Cerebellum (tissue), 4 donors: ENCODE measurements at places on chromosomes 12 and 14. TPM values are rescaled to one million over a fixed set of nuclear protein-coding genes. Genes with fewer than 3 reads are reported as not detected.

LTBP2 gene
- total RNA-seq = 0.91 TPM

LRTM2 gene
- 3.5 TPM for total RNA-seq

DNA sequence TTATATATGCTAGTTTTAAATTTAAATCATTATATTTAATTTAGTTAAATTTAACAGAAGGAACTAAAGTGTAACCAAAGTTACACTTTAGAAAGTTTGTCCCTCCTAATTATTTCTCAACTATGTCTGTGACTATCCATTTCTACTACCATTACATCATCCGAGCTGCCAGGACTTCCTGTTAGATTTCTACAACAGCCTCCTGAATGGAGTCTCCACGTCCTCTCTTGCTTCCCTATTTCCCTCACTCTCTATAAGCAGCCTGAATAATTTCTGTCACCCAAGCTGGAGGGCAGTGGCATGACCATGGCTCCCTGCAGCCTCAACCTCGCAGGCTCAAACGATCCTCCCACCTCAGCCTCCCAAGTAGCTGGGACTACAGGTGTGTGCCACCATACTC lies 84.1 kb downstream of the TTC7B start:
- no peak for DNase-seq

GRCh38 chr14:60721326-60722106 lies 2.6 kb downstream of the SIX4 start:
- peak; percentile 40 for DNase-seq

- no peak for DNase-seq
Observed at GRCh38 chr12:129071362-129071761, 218.1 kb downstream of the GLT1D1 start.

GRCh38 chr14:100784523-100785337 lies 41.2 kb upstream of the MEG3 start:
- DNase-seq = no peak

DNA sequence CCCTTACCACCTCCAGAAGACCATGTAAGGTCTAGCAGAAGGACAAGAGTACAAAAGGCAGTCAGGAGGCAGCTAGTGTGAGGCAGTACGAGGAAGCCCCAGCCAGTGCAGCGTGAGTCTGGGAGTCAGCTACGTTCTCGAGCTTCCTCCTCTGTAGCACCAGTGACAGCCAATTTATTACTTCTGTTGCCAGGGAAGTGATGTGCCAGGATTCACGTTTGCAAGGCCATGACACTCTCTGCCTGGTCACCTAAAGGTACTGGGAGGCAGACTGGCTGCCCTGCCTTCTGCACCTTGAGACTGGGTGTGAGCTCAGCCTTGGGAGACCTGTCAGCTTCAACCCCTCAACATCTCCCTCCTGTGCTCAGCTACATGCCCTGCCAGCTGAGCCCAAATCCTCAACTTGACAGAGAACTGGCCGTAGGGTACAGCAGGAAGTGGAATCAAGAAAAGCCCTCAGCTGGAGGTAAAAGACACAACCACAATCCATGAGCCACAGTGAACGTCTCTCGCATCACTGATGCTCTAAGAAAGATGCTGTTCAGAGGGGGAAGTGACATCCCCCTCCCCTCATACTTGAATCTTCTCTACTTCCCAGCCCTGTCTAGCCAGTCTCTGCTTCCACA lies 182.5 kb upstream of the RGS6 start:
- no peak for DNase-seq
